ENCODE measurements at places on chromosomes 2 and 18. TPM values are rescaled to one million over a fixed set of nuclear protein-coding genes. Genes with fewer than 3 reads are reported as not detected.

DNA sequence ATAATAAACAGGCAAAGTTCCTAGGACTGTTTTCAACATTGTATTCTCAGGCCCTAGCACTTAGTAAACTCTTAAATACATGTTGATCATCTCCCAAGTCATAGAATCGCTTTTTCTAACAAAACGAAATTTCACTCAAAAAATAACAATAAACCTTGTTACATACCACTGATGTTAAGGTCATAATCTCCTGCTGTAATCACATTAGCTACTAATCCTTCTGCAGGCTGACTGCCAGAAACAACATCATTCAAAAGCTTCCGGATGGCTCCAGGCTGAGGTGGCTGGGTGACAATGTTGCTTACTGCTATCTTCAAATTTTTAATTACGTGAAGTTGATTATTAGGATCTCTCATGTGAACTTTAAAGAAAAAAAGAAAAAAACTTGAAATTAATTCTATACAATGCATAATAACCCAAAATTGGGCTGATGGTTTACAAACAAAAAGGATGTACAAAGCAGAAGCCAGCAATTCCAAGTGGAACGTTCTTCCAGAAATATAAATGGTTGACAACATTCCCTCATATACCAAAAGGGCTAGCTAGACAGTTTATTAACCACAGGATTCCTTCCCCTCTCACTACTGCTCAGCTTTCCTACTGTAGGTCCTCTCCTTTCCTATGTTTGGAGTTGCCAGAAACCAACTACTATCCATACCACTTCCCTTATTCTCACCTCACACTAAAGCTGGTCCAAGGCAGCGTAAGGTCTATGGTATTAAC lies 11.6 kb downstream of the TRAPPC8 start:
- no peak for DNase-seq

- DNase-seq = no peak
These were observed 35.0 kb downstream of the RPL37A start for GRCh38 chr2:216533609-216534008.

GRCh38 chr18:74155276-74155675 lies 7.0 kb downstream of the TIMM21 start:
- no peak for DNase-seq

DNA sequence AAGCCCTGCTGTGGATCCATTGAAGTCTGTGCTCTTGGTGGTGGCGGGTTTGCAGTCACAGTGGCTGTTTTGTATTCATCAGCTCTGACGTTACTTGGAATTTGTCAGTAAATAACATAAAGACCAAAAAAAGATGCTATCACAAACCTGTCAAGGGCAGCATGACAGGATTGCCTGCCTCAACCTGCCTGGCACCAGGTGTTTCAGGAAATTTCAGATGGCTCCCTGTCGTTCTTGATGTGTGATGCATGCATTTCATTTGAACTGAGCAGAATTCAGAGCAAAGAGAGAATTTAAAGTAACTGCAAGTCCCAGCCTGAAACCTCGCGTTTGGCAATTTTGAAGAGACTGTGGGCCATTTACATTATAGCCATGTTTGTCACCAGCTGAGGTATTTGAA lies 50.3 kb upstream of the EPC2 start:
- no peak for DNase-seq

DNA sequence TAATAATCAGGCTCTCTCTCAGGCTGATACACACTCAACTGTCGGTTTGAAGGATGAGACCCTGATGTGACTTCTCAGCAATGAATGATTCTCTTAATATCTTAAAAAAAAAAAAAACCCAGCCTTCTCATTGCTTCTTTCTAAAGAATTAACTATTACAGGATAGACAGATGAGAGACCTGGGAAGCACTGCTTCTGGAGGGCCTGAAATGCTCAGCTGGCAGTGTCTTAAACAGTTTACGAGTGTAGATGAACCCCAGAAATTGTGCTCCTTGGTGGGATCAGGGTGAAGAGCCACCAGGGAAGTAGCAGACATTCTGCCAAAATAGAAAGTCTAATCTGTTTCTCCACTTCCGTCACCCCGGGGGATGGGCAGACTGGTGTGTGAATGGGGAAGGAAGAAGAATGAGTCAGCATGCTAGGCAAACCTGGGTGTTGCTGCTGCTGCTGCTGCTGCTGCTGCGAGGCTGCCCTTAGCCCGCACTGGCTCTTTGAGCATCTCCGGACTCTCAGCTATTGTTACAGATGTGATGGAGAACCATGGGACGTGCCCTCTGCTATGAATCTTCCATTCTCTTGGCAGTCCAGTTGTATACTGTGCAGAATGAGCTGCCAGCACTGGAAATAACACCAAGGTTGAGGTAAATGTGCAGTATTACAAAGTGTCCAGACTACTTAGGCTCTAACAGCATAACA lies 158.4 kb downstream of the SETBP1 start:
- DNase-seq = peak; percentile 58

DNA sequence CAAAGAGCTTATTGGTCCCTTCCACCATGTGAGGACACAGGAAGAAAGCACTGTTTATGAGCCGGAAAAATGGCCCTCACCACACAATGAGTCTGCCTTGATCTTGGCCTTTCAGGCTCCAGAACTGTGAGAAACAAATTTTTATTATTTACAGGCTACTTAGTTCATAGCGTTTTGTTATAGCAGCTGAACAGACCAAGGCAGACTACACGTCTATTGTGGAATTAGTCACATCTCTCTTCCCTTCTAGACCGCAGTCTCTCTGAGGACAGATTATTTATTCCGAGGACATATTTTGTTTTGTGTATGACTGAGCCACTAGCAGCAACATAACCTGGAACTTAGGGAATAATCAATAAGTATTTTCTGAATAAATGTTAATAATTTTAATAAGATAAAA lies 125.5 kb downstream of the ASB1 start:
- no peak for DNase-seq

GRCh38 chr18:57427429-57428201 lies 7.6 kb upstream of the ONECUT2 start:
- no peak for DNase-seq

CD302 gene
- total RNA-seq = 1.2 TPM

SCN7A gene
- total RNA-seq = not detected

LYG2 gene
- not detected for total RNA-seq

UGT1A4 gene
- total RNA-seq = not detected

CNDP1 gene
- 0.33 TPM for total RNA-seq

PTPRN gene
- total RNA-seq = not detected
